Chondrocyte (in vitro differentiated cells): ENCODE measurements at places on chromosomes 1 and 21. TPM values are rescaled to one million over a fixed set of nuclear protein-coding genes. Genes with fewer than 3 reads are reported as not detected.

DNA sequence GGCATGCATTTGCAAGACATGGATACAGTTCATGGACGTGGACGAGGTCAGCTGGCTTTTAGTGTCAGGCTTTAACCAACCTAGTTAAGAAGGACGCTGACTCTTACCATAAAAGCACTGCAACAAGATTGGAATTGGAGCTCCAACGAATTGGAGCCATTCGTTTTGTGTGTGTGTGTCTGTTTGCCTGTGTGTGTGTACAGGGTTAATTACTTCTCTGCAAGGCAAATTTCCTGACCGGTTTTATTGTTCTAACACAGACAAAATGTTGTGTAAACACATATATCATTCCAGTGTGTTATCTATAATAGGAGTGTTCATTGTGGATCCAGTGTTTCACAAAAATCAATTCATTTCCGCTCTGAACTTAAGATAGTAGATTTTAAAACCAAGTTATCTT is 7.9 kb downstream of the ITSN1 start:
- peaks cover 35% of the 10 kb centered on the region for H3K4me1 ChIP-seq
- no peaks in the 10 kb centered on the region for H3K36me3 ChIP-seq

DNA sequence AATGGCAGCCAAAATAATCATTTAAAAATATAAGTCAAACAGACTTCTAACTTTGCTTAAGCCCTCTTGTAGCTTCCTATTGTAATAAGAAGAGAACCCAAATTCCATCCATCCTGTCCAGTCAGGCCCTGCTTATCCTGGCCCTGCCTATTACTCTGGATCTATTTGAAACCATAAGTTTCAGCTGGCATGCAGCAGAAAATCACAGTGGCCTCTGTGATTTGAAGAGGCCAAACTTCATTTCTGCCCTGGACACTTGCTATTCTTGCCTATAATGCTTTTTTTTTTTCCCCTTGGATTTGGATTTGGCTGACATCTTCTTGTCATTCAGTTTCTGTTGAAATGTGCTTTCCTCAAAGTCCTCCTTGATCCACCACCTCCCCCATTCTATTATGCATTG is 642.8 kb downstream of the USP25 start:
- H3K4me1 ChIP-seq = peaks cover 32% of the 10 kb centered on the region
- no peaks in the 10 kb centered on the region for H3K27me3 ChIP-seq
- peak overlapping the region; percentile 46 for H3K27ac ChIP-seq
- H3K4me3 ChIP-seq = no peak overlapping the region

DNA sequence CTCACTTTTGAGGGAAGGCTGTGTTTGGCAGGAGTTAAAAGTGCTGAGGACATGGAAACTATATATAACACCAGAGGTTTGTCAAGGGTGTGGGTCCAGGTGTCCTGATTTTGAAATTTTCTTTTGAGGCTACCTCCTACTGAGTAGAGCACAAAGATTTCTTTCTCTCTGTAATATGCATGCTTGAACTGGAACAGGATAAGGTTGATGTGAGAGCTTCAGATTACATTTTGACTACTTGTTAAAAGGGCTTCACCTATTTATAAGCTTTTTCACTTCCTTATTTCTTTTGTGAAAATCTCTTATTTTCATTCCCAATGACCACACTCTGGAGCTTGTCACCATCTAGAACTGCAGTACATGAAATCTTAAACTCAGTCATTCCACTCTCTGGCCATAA is 59.8 kb upstream of the PLA2G4A start:
- no peak for DNase-seq
- H3K36me3 ChIP-seq = no peaks in the 10 kb centered on the region
- no peaks in the 10 kb centered on the region for H3K4me1 ChIP-seq
- no peak overlapping the region for H3K27ac ChIP-seq

The LCE5A gene
- total RNA-seq = not detected in 3 replicates

DNA sequence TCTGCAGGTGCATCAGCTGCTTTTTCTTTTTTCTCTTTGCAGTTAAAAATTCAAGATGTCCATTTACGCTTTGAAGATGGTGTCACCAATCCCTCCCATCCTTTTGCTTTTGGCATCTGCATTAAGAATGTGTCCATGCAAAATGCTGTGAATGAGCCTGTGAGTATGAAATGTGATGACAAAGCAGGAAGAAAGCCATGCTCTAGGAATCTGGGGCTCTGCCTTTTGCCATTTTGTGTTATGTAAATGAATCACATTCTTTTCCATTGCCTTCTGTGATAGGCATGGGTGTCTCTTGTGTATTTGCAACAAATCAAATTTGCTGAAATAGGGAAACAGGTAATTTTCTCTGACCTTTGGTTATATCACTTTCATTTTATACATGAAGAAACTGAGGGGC is 19.4 kb downstream of the VPS13D start:
- H3K27ac ChIP-seq = no peak overlapping the region
- H3K4me1 ChIP-seq = peaks cover 17% of the 10 kb centered on the region
- H3K27me3 ChIP-seq = no peaks in the 10 kb centered on the region
- no peak overlapping the region for H3K4me3 ChIP-seq
- no peak for DNase-seq

DNA sequence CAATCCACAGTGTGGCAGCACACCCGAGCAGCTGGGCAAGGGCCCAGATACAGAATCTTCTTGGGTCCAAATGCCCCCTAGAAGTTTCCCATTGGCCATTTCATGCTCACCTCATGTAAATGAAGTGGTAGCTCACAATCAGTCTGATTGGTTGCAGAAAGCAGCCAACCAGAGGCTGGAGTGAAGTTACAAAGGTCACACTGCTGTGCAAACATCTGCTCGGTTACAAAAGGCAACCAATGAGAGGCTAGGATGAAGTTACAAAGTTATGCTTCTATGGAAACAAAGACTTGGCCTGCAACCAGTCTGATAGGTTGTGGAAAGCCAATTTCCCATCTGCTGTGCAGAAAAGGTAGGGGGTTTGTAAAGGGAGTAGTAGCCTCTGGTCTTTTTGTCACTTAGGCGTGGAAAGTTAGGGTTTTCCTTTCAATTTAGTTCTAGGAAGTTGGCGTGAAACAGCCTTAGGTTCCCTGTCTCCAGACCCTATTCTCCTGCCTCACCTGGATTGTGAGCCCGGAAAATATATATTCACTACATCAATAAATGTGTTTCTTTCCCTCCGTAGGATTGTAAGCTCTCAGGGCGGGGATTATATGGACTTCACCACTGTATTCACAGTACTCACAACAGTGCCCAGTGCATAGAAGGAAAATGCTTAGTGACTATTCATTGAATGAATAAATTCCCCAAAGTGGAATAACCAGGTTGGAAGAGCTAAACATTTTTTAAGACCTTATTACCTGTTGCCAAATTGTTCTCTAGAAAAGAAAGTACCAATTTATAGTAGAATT is 91.9 kb downstream of the URB2 start:
- no peak for DNase-seq
- H3K4me1 ChIP-seq = peaks cover 33% of the 10 kb centered on the region
- H3K4me3 ChIP-seq = no peak overlapping the region
- no peaks in the 10 kb centered on the region for H3K27me3 ChIP-seq
- H3K27ac ChIP-seq = no peak overlapping the region

The OR2T11 gene
- total RNA-seq = not detected in 3 replicates

GRCh38 chr1:156114919-156115513 is 505 bp downstream of the LMNA start:
- no peak for DNase-seq
- peaks cover 15% of the 10 kb centered on the region for H3K36me3 ChIP-seq
- H3K27ac ChIP-seq = peak overlapping the region; percentile 99
- H3K27me3 ChIP-seq = no peaks in the 10 kb centered on the region
- peaks cover 62% of the 10 kb centered on the region for H3K4me1 ChIP-seq

DNA sequence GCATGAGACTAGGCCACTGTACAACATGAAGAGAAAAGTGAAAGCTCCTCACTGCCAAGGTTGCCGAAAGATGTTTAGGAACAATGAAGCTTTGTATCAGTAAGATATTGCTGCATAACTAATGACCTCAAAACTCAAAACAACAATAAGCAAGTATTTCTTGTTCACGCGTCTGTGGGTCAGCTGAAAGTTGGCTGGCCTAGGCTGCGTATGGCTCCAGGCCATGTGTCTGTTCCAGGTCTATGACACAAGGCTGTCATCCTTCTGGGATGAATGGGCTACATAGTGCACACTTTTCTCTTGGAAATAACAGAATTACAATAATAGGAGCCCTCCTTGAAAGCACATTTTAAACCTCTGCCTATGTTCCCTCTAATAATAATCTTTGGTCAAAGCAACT is 515.9 kb downstream of the PLPP3 start:
- no peaks in the 10 kb centered on the region for H3K36me3 ChIP-seq
- no peak overlapping the region for H3K4me3 ChIP-seq
- H3K4me1 ChIP-seq = peaks cover 29% of the 10 kb centered on the region
- no peak for DNase-seq
- no peaks in the 10 kb centered on the region for H3K27me3 ChIP-seq
- no peak overlapping the region for H3K27ac ChIP-seq

The FCGR3B gene
- not detected in 3 replicates for total RNA-seq

DNA sequence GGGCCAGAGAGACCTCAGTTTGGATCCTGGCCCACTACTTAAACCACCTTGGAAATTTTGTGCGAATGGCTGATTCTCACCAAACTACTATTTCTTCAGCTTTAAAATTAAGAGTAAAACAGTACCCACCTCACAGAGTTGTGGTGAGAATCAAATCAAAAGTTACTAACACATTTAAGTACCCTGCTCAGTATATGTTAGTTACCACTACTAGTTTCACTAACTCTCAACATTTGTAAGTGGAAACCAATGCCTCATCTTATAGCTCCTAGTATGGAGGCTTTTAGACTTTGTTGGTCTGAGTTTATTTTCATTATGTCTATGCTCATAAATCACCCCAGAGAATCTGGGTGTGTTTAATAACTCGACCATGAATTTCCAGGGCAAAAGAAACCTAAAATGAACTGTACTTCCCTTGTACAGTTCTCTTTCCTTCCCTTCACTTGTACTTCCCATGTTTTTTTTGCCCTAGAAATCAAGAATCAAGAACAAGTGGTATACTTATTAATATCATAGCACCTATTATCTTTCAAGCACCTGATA is 11.6 kb upstream of the SERBP1 start:
- no peak overlapping the region for H3K4me3 ChIP-seq
- DNase-seq = no peak
- no peaks in the 10 kb centered on the region for H3K27me3 ChIP-seq
- peaks cover 37% of the 10 kb centered on the region for H3K4me1 ChIP-seq

- no peaks in the 10 kb centered on the region for H3K36me3 ChIP-seq
- peaks cover 8% of the 10 kb centered on the region for H3K27me3 ChIP-seq
- DNase-seq = no peak
- no peaks in the 10 kb centered on the region for H3K4me1 ChIP-seq
- H3K4me3 ChIP-seq = no peak overlapping the region
- H3K27ac ChIP-seq = no peak overlapping the region
Measured at GRCh38 chr1:199733125-199733524, 294.4 kb upstream of the NR5A2 start.

- H3K4me1 ChIP-seq = no peaks in the 10 kb centered on the region
- H3K27me3 ChIP-seq = no peaks in the 10 kb centered on the region
- H3K27ac ChIP-seq = no peak overlapping the region
- H3K4me3 ChIP-seq = no peak overlapping the region
- no peak for DNase-seq
Measured at GRCh38 chr21:40471103-40471502, 375.9 kb downstream of the DSCAM start.

- DNase-seq = no peak
- H3K4me3 ChIP-seq = no peak overlapping the region
- peaks cover 14% of the 10 kb centered on the region for H3K4me1 ChIP-seq
- H3K27me3 ChIP-seq = no peaks in the 10 kb centered on the region
- no peaks in the 10 kb centered on the region for H3K36me3 ChIP-seq
Measured at GRCh38 chr1:23801876-23802275, 1.3 kb upstream of the GALE start.

The KLHDC8A gene
- 0.12 TPM in 1 of 3 replicates, not detected in the others for total RNA-seq

The KRTAP19-3 gene
- not detected in 3 replicates for total RNA-seq

The SPRR2A gene
- total RNA-seq = not detected in 3 replicates

The CHIA gene
- not detected in 3 replicates for total RNA-seq

- H3K27ac ChIP-seq = no peak overlapping the region
- H3K27me3 ChIP-seq = peaks cover 1% of the 10 kb centered on the region
- DNase-seq = no peak
- H3K4me3 ChIP-seq = no peak overlapping the region
- H3K36me3 ChIP-seq = no peaks in the 10 kb centered on the region
Measured at GRCh38 chr1:215416497-215416896, 150.6 kb upstream of the KCTD3 start.

- peak overlapping the region; percentile 81 for H3K27ac ChIP-seq
- peaks cover 16% of the 10 kb centered on the region for H3K36me3 ChIP-seq
- H3K4me3 ChIP-seq = no peak overlapping the region
- DNase-seq = no peak
Measured at GRCh38 chr1:16396591-16396990, 29.5 kb downstream of the SZRD1 start.

DNA sequence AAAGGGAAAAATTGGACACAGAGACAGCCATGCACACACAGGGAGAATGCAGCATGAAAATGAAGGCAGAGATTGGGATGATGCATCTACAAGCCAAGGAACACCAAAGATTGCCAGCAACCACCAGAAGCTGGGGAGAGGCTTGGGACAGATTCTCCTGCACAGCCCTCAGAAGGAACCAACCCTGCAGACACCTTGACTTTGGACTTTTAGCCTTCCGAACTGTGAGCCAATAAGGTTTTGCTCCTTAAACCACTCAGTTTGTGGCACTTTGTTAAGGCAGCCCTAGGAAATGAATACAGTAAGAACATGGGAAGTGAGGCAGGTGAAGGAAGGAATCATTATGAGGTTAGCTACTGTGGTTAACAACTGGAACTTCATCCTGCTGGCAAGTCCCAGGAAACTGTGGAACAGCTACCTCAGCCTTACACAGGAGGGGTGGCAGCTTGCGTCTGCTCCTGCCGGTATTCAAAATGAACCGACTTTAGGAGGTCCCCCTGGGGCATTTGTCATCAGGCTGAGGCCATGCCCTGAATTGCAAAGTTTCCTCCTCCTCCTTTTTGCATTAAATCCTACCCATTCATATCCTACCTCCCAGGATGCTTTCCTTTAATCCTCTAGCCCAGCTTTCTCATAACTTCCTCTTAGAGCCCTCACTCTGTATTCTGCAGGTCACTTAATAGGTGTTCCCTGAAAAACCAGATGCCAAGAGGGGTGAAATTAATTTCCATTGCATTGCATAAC is 15.4 kb downstream of the CD247 start:
- DNase-seq = no peak
- H3K4me1 ChIP-seq = no peaks in the 10 kb centered on the region
- H3K27me3 ChIP-seq = peaks cover 42% of the 10 kb centered on the region

DNA sequence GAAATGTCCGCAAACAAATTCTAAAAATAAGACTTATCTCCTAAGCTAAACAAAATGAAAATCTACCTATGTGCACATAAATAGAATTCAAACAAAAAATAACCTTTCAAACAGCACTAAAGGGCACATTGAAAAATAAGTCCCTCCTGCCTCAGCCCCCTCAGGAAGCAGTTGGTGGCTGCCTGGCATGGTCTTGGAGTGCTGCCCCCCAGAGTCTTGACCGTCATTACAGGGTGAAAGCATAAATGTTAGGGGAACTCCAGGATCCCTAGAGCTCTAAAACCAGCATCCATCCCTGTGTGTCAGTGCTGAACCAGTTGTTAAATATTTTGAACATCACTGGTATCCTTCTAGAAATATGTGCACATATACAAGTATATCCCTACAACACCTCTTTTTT is 6.5 kb upstream of the NPL start:
- no peak for DNase-seq
- H3K4me3 ChIP-seq = no peak overlapping the region
- no peaks in the 10 kb centered on the region for H3K36me3 ChIP-seq
- H3K27me3 ChIP-seq = no peaks in the 10 kb centered on the region
- H3K4me1 ChIP-seq = peaks cover 14% of the 10 kb centered on the region
- H3K27ac ChIP-seq = no peak overlapping the region

GRCh38 chr1:54976747-54977146 is 3.7 kb upstream of the TMEM61 start:
- H3K4me3 ChIP-seq = no peak overlapping the region
- no peak overlapping the region for H3K27ac ChIP-seq
- no peaks in the 10 kb centered on the region for H3K36me3 ChIP-seq
- peaks cover 14% of the 10 kb centered on the region for H3K4me1 ChIP-seq
- DNase-seq = no peak
